Motor neuron (in vitro differentiated cells): ENCODE measurements at places on chromosomes 2 and 18. TPM values are rescaled to one million over a fixed set of nuclear protein-coding genes. Genes with fewer than 3 reads are reported as not detected.

ABHD1 gene
- total RNA-seq, result 0.94 and 2.5 TPM in 2 replicates

GDF7 gene
- total RNA-seq, result 0.16 and 0.25 TPM in 2 replicates

GIGYF2 gene
- 74.2 and 79.9 TPM in 2 replicates for total RNA-seq

HOXD12 gene
- 0.19 TPM in 1 of 2 replicates, not detected in the other for total RNA-seq

SIX3 gene
- total RNA-seq, result 0.13 TPM in 1 of 2 replicates, not detected in the other

RNF152 gene
- total RNA-seq, result 6.6 and 8.9 TPM in 2 replicates

UGT1A10 gene
- 0.53 and 0.70 TPM in 2 replicates for total RNA-seq
